ENCODE measurements at places on chromosomes 2 and 18. TPM values are rescaled to one million over a fixed set of nuclear protein-coding genes. Genes with fewer than 3 reads are reported as not detected.

- H3K36me3 ChIP-seq, result no peaks in the 10 kb centered on the region
- no peak overlapping the region for H3K4me3 ChIP-seq
- no peaks in the 10 kb centered on the region for H3K4me1 ChIP-seq
- no peak overlapping the region for H3K27ac ChIP-seq
Observed at GRCh38 chr2:213959589-213959988, 451.3 kb upstream of the VWC2L start.

DNA sequence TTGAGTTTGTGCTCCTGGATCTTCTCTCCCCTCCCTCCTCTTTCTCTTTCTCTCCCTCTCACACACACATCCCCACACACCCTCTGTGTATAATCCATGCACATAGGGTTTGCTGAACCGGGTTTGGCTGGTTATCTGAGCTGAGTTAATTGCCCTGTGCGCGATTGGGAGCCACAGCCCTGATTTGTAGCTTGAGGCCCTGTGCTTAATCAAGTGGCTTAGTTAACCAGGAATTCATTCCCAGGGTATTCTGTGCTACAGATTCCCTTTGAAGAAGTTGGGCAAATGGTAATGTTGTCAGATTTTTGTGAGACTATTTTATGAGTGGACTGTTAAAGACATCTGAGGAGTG lies 6.2 kb downstream of the PARD3B start:
- H3K27me3 ChIP-seq, result peaks cover 2% of the 10 kb centered on the region
- H3K4me3 ChIP-seq, result no peak overlapping the region
- DNase-seq, result no peak
- H3K36me3 ChIP-seq, result no peaks in the 10 kb centered on the region
- H3K27ac ChIP-seq, result no peak overlapping the region

The SCN9A gene
- 0.67 TPM for polyA plus RNA-seq

The CDCA7 gene
- 0.66 TPM for polyA plus RNA-seq

DNA sequence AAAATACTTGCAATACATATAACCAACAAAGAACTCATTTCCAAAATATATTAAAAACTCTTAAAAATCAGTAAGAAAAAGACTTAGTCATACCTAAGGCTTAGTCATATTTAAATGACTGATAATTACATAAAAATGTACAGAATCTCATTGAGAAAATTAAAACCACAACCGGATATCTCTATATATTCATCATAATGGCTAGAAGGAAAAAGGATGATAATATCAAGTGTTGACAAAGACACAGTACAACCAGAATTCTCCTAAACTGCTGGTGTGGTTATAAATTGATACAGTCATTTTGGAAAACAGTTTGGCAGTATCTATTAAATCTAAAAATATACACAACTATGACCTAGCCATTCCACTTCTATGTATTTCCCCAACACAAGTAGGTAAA lies 27.1 kb upstream of the IHH start:
- H3K27me3 ChIP-seq, result no peaks in the 10 kb centered on the region
- DNase-seq, result no peak
- peaks cover 35% of the 10 kb centered on the region for H3K4me1 ChIP-seq
- no peak overlapping the region for H3K4me3 ChIP-seq

The EVA1A gene
- polyA plus RNA-seq, result not detected

The AKAIN1 gene
- not detected for polyA plus RNA-seq

The SERPINB5 gene
- polyA plus RNA-seq, result not detected

DNA sequence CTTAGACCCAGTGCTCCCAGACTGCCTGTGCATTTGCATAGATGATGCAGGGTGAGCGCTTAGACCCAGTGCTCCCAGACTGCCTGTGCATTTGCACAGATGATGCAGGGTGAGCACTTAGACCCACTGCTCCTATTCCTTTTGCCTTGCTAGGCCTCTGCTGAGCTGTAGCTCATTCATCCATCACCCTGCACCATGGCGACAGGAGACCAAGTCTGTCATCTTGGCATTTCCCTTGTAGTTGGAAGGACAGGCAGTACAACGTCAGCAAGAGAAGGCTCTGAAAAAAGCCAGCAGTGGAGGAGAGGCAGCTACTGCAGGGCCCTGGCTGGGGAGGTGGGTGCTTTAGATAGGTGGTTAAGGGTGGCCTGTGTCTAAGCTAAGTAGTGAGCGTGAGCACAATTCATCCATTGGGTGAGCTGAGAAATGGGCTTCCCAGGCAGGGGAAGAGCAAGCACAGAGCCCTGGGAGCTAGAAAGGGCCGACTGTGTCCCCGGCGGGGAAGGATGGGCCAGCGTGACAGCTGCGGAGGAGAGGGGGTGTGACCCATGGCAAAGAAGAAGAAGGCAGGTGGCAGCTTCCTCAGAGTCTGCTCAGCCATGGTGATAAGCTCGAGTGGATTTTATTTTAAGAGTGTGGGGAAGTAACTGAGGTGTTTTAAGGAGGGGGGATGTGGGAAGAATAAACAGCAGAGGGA lies 108.8 kb downstream of the LPIN1 start:
- DNase-seq, result no peak
- no peaks in the 10 kb centered on the region for H3K27me3 ChIP-seq
- peaks cover 31% of the 10 kb centered on the region for H3K4me1 ChIP-seq
- H3K4me3 ChIP-seq, result no peak overlapping the region
- H3K27ac ChIP-seq, result no peak overlapping the region

DNA sequence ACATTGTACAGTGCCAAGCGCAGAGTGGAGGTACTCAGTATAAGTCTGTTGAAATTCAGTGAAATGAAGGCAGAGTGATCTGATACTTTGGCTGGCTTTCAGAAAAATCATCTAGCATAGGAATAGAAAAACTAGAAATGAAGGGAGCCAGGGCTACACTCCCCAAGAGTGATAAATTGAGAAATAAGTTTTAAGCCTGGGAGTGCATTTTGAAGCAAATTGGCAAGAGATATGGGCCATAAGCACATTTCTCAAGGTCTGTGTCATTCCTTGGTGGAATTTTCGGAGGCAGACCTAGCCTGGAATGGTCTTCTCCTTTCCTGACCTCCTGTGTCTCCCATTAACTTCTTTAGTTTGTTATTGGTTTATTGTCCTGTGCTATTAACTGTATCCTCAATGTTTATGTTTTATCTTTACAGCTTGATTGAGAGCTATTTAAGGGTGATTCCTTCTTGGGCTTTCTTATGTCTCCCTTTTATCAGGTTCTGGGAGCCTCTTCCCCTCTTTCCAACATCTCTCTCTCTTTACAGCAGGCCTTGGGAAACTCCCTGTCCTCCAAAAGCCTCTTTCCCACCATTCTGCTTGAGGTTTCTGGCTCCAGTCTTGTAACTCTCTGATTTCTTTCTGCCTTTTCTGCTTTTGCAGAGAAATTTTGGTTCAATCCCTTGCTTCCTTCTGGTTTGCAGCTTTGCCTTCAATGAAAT lies 649.5 kb downstream of the SLC4A3 start:
- no peaks in the 10 kb centered on the region for H3K4me1 ChIP-seq
- H3K4me3 ChIP-seq, result no peak overlapping the region
- DNase-seq, result no peak
- H3K27ac ChIP-seq, result no peak overlapping the region
- H3K36me3 ChIP-seq, result no peaks in the 10 kb centered on the region

The CFAP65 gene
- not detected for polyA plus RNA-seq

DNA sequence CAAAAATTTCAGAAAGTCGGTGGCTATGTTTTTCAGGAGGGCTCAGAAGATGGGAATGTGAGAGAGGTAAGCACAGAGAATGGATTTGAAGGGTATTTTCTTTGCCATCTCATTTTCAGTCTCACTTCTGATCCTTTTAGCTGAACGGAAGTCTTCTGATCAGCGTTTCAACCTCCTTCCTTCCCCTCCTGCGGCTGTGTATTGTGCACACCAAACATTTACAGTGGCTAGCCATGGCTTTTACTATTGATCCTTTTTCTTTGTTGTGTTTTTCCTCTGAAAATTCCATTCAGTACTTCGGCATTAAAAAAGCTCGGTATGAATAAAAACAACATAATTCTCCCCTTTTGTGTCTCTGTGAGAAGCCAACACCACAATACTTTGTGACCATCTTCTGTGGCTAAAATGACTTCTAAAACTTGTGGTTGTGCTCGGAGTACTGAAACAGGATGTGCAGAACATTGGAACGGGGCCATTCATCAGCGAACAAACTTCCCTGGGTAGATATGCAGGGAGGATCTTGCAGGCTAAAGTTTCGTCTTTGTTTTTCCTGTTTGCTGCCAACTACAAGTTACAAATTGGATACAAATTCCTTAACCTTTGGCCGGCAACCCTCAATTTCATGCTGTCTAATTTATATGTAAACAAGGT lies 260.8 kb upstream of the FAM98A start:
- H3K4me3 ChIP-seq, result no peak overlapping the region
- no peaks in the 10 kb centered on the region for H3K4me1 ChIP-seq
- DNase-seq, result no peak
- H3K27ac ChIP-seq, result no peak overlapping the region

DNA sequence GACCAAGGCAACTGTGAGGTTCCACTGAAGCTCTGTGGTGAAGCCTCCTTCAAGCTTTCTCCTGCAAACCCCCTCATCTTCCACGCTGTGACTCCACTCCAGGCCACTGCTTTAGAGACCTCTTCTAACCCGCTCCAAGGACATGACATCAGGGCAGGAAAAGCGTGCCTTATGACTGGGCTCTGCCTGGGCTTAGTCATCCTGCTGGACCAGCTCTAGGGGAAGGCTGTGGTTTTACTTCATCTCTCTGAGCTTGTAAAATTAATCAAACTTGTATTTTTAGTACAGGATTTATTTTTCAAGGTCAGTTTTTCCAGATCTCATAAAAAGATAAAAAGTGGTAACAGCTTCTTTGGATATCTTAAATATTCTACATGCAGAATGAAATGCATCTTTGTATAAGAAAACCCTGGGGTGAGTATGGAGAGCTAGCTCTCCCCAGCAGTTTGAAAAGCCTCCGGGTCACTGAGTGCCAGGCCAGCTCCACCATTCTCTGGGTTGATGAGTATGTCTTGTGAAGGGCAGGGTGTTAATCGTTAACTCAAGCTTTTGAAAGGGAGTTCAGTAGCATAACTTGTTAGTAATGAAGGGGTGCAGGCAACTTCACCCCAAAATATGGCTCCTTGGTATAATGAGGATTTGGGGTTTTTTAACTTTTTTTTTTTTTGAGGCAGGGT lies 33.1 kb upstream of the YPEL5 start:
- no peak for DNase-seq
- H3K4me3 ChIP-seq, result no peak overlapping the region
- peaks cover 5% of the 10 kb centered on the region for H3K4me1 ChIP-seq
- H3K36me3 ChIP-seq, result no peaks in the 10 kb centered on the region

The EFEMP1 gene
- not detected for polyA plus RNA-seq

The REG1B gene
- not detected for polyA plus RNA-seq

DNA sequence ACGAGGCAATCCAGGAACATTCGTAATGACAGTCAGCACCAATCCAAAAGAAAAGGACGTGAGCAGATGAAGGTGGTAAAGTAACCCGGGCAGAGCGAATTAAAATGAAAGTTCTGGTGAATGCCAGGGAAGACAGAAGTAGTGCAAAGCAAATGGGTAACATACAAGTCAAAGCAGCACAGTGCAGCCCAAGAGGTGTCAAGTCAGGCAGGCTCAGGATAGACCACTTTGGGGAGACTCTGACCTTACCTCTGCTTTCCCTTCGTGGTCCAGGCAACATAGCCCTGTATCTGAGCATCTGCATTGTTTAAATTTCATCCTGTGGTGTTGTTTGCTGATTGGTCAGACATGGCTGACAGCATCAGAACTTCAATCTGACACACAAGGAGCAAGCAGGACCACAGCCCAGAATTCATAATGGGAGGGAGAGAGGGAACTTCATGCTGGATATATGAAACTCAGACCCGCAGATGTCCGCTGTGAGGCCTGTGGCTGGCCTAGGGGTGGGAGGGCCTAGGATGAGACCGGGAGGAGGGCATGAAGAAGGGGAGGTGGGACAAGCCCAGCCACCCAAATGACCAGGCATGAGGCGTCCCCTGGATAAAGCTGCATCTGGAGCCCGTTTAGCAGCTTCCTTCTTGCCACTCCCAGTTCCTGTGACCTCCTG lies 285.7 kb downstream of the TCF4 start:
- DNase-seq, result no peak
- no peaks in the 10 kb centered on the region for H3K27me3 ChIP-seq
- no peaks in the 10 kb centered on the region for H3K36me3 ChIP-seq
- H3K4me1 ChIP-seq, result no peaks in the 10 kb centered on the region
- no peak overlapping the region for H3K27ac ChIP-seq
- H3K4me3 ChIP-seq, result no peak overlapping the region

- H3K4me1 ChIP-seq, result peaks cover 16% of the 10 kb centered on the region
- H3K27me3 ChIP-seq, result no peaks in the 10 kb centered on the region
- H3K36me3 ChIP-seq, result no peaks in the 10 kb centered on the region
Observed at GRCh38 chr18:63264871-63265270, 54.7 kb downstream of the BCL2 start.

- H3K27me3 ChIP-seq, result no peaks in the 10 kb centered on the region
- H3K36me3 ChIP-seq, result no peaks in the 10 kb centered on the region
- H3K4me3 ChIP-seq, result no peak overlapping the region
- H3K4me1 ChIP-seq, result peaks cover 6% of the 10 kb centered on the region
- no peak overlapping the region for H3K27ac ChIP-seq
Observed at GRCh38 chr2:205524656-205525055, 157.6 kb upstream of the NRP2 start.

DNA sequence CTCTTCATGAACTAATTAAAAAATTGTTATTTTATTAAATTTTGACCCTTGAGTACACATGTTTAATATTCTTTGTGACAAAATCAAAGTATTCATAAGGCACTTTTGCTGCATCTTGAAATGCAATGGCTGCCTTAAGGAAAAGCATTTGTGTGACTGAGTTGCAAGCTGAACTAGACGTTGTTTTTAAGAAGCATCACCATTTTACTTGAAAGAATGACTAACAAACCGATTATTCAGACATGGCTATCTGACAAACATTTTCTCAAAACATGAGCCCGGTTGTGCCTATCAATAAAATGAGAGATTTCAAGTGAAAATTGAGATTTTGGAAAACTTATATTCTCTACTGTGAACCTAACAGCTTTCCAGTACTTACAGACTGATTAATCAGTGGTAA lies 2.8 kb downstream of the GCFC2 start:
- peaks cover 22% of the 10 kb centered on the region for H3K36me3 ChIP-seq
- H3K27me3 ChIP-seq, result no peaks in the 10 kb centered on the region
- no peak overlapping the region for H3K4me3 ChIP-seq
- DNase-seq, result no peak

The POTEJ gene
- polyA plus RNA-seq, result not detected

DNA sequence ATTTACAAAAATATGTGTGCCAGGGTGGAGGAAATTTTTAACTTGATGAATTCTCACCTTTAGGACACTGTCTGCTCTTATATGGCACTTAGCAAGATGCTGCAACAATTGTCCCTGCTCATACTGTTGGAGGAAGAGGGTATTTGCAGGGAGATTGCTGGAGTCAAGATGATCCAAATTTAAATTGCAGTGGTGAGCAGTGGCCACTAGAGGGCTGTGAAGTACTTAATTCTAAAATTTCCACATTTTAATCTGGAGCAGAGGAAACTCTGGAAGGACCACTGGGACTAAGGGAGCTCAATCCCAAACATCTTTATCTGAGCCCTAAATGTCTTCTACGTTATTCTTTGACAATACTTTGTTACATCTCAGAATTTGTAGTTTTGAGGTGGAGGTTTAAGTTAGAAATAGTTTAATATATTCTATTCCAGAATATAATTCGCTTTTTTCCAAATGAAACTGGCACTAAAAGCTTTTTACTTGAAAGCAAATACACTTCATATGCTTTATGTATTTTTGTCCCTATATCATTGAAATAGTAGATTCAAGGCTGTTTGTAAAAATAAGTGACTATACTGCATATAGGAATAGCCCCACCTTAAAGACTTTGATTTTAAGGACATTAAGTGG lies 33.0 kb upstream of the PTH2R start:
- no peaks in the 10 kb centered on the region for H3K27me3 ChIP-seq
- DNase-seq, result no peak
- H3K36me3 ChIP-seq, result no peaks in the 10 kb centered on the region
- H3K4me3 ChIP-seq, result no peak overlapping the region
- H3K4me1 ChIP-seq, result no peaks in the 10 kb centered on the region

The LBH gene
- polyA plus RNA-seq, result 1.1 TPM

GRCh38 chr2:28338046-28338817 lies 54.4 kb upstream of the FOSL2 start:
- H3K36me3 ChIP-seq, result peaks cover 5% of the 10 kb centered on the region
- DNase-seq, result no peak
